Uterus (tissue), 4 donors: ENCODE measurements at places on chromosomes 1 and 21. TPM values are rescaled to one million over a fixed set of nuclear protein-coding genes. Genes with fewer than 3 reads are reported as not detected.

DNA sequence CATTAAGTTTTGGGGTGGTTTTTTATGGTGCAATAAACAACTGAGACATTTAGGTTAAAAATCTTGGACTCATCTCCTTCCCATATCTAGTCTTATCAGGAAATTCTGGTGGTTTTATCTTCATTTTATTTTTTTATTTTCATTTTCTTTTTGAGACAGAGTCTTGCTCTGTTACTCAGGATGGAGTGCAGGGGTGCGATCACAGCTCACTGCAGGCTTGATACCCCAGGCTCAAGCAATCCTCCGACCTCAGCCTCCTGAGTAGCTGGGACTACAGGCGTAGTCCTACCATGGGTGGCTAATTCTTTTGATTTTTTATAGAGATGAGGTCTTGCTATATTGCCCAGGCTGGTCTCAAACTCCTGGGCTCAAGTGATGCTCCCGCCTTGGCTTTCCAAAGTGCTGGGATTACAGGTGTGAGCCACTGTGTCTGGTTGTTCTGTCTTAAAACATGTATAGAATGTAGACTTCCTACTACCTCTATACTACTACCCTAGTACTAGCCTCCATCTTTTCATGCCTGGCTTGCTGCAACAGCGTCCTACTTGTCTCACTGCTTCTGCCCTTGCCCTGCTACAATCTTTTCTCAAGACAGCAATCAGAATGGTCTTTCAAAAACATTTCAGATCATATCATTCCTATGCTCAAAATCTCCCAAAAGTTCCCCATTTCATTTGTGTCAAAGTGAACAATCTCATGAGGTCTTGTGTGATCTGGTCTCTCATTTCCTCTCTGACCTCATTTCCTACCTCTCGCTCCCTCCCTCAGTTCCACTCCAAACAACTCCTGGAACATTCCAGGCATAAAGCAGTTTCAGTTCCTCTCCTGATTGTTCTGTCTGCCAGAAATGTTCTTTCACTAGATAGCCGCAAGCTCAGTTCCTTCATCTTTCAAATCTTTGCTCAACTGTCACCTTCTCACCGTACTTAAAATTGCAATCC lies 5.9 kb upstream of the FCGR2A start:
- no peak for DNase-seq

IGSF9 gene
- total RNA-seq, result 0.29 TPM

DNA sequence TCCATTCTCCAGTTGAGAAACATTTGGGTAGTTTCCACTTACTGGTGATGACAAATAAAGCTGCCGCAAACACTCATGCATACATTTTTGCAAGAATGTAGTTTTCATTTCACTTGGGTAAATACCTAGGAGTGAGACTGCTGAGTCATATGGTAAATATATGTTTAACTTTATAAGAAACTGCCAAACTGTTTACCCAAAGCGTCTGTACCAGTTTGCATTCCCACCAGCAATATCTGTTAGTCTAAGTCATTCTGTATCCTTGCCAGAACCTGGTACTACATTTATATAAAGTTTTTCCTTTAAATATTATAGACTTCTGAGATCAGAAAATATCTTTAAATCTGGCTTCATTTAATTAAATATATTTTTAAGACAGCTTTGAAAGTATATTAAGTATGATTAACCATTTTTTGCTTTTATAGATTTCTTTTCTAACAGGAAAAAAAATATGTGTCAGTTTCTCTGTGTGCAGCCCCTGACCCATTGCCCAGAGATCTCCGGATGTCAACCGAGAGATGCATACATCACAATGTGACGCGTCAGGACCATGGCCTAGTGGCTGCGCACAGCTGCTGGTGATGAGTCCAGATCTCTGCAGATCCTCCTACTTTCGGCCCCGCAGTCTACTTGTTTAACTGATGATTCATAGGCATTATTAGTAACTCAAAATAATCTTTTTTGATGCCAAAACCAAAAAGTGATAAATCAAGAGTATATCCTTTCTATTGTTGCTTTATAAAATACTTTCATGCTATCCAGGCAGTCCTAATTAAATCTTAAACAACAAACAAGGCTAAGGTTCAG lies 227.1 kb upstream of the MAP1LC3C start:
- no peak for DNase-seq

VSIG8 gene
- 0.37 TPM for total RNA-seq

RIPK4 gene
- total RNA-seq, result 9.7 TPM

DNA sequence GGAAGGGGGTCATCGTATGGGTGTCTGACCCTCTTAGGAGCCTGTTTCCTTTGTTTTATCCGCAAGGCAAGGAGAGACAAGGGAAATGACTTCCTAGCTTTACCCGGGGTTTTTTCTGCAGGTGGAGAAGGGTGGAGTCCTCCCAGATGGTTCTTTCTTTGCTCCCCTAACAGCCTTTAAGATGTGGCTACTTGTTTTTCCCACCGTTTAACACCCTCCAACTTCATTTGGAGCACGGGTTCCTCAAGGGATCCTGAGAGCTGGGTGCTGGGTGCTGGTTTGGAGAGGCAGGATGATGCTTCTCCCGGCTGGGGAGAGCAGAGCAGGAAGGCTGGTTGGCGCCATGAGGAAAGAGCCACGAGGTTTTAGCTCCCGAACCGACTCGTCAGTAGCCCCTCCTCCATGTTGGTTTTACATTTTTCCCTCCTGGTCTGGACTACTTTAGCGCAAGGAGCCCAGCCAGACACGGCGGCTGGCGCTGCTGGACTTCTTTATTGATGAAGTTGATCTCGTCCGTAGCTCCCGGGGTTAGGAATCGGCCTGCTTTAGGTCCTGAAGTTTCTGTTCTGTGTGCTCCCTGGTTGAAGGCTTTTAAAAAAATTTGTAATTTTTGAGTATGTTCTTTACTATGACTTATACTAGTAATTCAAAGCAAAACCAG lies 1.4 kb downstream of the UCK2 start:
- peak; percentile 30 for DNase-seq

- DNase-seq, result no peak
Measured at GRCh38 chr1:2258996-2259395, 30.9 kb downstream of the SKI start.

DNA sequence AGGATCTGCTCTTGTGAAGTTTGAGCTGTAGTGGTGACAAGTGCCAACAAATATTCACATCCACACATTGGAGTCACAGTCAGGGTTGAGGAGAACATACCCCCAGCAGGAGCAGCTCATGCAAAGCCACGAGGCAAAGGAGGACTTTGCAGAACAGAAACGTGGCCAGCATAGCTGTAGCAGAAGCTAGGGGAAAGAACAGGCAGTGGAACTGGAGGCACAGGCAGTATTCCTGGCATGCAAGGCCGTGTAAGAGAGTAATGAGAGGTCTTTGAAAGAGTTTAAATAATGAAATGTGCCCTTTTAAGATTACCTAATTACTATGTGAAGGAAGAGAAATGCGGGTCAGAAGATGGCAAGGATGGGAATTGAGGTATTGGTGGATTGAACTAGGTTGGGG lies 40.9 kb upstream of the IKBKE start:
- DNase-seq, result no peak

DPM3 gene
- total RNA-seq, result 88.7 TPM

DNA sequence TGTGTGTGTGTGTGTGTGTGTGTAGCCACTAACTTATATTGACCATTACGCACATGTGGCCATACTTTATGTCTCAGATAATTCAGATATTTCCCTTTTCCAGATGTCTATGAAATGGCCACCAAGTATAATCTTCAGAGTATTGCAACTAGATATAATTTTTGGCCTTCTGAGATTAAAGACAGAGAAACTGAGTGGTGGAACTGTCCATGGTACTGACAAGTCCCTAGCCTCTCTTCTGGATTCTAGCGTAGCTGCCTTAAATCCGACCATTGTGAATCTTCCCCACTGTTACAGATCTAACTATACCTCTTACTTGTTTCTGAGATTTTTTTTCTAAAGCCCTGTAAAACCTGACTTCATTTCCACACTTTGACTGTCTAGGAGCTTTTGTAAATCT lies 100.0 kb upstream of the SERTAD4 start:
- DNase-seq, result no peak

DNA sequence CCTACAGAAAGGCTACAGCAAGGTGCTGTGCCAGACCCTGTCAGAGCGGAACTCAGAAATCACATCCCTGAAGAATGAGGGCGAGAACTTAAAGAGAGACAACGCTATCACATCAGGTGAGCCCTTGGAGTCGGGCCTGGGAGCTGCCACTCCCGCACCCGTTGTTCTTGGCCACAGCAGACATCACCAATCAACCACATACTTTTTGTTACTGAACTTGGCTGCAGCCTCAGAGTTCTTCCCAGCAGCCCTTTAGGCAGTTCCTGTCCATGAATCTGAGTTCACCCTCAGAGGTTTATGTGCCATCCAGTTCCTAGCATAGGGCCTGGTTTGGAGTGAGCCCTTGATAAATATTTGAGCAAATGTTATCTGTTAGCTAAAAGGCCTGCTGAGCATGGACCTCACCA lies 61.6 kb downstream of the FHAD1 start:
- no peak for DNase-seq

MARK1 gene
- 3.2 TPM for total RNA-seq
